ENCODE measurements at places on chromosomes 4 and X.

DNA sequence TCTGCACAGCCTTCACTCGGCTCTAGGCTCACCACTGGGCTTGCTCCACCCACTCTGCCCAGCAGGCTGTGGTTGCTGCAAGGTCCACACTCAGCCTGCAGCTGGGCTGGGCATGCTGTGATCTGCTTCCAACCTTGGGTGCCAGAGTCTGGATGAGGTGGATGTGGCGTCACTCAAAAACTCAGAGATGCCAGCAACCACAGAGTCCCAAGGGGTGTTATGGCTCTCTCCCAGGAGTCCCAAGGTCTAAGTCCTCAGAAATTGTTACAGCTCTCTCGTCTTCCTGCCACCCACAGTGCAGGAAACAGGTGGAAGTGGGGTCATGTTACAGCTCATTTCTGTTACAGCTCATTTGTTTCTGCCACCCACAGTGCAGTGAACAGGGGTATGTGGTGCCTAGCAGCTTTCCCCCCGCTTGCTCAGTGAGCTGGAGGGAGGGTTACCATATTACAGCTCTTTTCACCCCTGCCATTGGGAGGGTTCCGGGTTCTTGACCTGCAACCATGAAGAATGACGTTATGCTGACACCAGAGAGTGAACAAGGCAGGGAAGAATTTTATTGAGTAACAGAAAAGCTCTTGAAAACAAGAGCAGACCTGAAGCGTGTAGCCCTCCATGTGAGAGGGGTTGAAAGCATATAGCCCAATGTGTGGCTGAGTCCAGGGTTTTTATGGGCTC, 893.9 kb downstream of the PCDH7 start:
- no peak for DNase-seq

- no peak for DNase-seq
These were observed 977.1 kb upstream of the PRKX start for GRCh38 chrX:4690521-4690920.

DNA sequence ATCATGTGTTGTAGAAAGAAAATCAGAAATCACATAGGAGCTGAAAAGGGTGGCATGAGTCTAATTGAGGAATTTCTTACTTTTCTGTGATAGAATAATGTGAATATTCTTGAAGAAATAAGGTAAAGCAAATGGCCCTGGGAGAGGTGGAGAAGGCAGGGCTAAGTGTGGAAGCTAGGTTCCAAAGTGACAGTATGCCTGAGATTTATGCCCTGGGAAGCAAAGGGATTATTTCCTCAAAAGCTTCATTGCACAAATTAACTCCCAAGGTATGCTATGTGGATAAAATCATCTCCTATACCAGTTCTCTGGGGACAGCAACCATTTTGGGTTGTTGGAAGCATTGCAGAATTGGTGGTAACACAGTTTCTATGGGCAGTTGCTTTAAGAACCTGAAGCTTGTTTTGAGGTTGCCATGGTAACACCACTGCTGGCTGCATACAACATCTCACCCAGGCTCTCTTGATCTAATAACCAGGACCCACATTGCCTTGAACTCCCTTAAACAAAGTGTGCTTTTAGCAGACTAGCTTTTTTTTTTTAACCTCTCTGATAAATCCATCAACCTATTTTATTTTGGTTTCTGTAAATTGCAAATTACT, 21.0 kb downstream of the MAOA start:
- no peak for DNase-seq

- DNase-seq: no peak
These were observed 233.4 kb downstream of the HNRNPD start for GRCh38 chr4:82140422-82140821.

DNA sequence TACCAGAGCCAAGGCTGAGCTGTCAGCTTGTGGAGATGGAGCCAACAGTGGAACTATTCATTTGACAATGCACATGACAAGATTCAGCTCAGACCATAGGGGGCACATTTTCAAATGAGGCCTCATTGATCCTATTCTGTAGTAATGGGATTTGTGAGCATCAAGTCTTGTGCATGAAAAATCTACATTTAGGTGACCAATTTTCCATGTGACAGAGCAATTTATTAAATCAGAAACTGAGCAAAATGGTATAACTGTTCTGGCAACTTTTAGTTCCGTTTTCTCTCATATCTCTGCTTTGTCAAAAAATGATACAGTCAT, 108.5 kb upstream of the PCDH18 start:
- no peak for DNase-seq

- no peak for DNase-seq
These were observed 35.2 kb downstream of the KDM6A start for GRCh38 chrX:44908153-44908552.

GRCh38 chrX:78378476-78379115, 51.2 kb upstream of the CYSLTR1 start:
- DNase-seq: no peak

- no peak for DNase-seq
These were observed 514.0 kb upstream of the DIAPH2 start for GRCh38 chrX:96170626-96171025.

GRCh38 chrX:53918702-53919101, 125.6 kb downstream of the PHF8 start:
- no peak for DNase-seq

- DNase-seq: no peak
These were observed 334.6 kb upstream of the PPARGC1A start for GRCh38 chr4:24224446-24224845.

GRCh38 chr4:4990857-4991540, 28.3 kb downstream of the CYTL1 start:
- DNase-seq: no peak

DNA sequence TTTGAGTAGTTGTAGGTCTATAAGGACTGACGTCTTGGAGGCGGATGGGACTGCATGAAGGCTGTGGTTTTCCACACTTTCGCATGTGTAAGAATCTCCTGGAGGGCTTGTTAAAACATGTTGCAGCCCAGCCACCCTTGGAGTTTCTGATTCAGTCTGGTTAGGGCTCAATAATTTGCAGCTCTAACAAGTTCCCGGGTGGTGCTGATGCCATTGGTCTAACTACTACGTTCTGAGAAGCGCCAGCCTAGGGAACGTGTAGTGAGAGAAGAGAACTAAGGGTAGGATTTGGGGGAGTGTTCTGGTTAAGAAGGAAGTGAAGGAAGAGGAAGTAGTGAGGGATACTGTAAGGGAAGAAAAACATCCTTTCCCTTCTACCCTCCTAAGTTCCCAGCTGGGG, 138.9 kb downstream of the LARP7 start:
- no peak for DNase-seq

GRCh38 chr4:7506119-7506518, 71.4 kb upstream of the PSAPL1 start:
- DNase-seq: no peak

- DNase-seq: no peak
These were observed 11.5 kb downstream of the SH3RF1 start for GRCh38 chr4:169259271-169259670.

GRCh38 chrX:131955099-131955777, 67.9 kb upstream of the STK26 start:
- no peak for DNase-seq

- DNase-seq: no peak
These were observed 184.3 kb upstream of the TACR3 start for GRCh38 chr4:103904123-103904522.

- DNase-seq: no peak
These were observed 567.7 kb downstream of the MAGEB5 start for GRCh38 chrX:26783512-26784225.

DNA sequence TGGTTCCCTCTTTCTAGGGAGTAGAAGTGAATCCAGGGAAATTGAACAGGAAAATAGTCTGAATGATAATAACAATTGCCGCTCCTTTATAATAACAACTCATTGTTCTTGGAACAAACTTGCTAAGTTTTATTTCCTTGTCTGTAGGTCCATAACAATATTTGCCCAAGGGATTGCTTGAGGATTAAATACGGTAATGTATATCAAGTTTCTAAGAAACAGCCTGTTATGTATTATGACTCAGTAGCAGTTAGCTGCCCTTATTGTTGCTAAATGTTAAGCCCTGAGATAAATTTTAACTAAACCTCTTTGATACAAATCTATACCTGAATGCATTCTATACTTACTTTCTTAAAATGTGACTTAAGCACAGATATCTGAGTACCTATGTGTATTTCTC, 215.9 kb upstream of the AADAT start:
- no peak for DNase-seq

- no peak for DNase-seq
These were observed 128.9 kb downstream of the MAD2L1 start for GRCh38 chr4:119937746-119938145.

DNA sequence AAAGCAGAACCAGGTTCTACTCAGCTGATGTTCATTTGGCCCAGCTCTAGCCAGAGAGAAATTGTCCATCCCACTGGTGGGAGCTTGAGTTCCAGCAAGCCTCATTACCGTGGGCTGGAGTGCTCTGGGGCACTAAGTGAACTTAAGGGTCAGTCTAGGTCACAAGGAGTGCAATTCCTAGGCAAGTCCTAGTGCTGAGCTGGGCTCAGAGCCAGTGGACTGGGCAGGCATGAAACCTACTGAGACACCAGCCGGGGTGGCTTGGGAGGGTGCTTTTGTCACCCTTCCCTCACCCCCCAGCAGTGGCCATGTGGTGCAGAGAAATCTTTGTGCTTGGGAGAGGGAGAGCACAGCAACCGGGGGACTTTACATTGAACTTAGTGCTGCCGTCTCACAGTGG, 39.4 kb downstream of the GSX2 start:
- DNase-seq: no peak

GRCh38 chrX:79361192-79361870, 5.8 kb downstream of the ITM2A start:
- no peak for DNase-seq

GRCh38 chr4:47368211-47368610, 95.3 kb downstream of the COMMD8 start:
- DNase-seq: no peak

DNA sequence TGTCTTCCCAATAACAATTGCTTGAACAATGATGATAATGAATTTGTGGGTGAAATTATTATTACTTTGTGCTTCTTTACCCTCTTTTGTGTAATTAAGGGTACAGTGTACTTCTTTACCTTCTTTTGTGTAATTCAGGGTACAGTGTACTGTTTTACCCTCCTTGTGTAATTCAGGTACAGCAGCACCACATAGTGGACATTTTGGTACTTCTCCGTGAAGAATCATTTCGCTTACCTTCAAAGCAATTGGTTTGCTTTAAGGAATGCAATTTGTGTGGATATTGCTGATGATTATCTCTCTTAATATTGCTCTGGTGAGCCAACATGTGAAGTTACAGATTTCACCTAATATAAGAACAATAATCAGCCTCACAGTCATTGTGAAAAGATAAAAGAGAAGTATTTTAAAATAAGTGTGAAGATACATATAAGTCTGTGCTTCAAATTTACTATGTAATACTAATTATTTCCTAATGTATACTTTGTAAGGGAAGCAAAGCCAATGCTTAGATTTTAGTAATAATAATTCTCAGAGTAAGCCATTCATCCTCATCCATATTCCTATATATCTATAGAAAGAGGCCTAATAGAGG, 27.2 kb upstream of the SEC24B start:
- no peak for DNase-seq

DNA sequence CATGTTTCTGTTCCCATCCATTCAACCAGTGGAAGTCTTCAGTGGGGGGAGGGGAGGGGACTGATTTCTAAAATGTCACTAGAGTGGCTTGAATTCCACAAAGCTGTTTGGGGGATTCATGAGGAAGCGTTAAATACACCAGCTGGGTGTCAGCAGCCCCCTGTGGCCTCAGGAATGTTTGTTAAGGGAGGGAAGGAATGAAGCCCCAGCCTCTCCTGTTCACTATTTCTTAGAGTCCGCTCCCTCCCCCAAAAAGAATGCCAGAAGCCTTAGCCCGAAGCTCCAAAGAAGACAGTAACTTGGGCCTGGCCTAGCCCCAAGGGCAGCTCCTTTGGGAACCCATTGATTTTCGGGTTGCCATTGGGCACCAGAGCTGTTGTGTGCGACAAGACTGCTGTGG, 3.3 kb downstream of the SHROOM2 start:
- DNase-seq: no peak

- no peak for DNase-seq
These were observed 24.7 kb upstream of the MXRA5 start for GRCh38 chrX:3371163-3371562.

- DNase-seq: no peak
These were observed 83.7 kb downstream of the TEX13A start for GRCh38 chrX:105136786-105137185.

- DNase-seq: no peak
These were observed 3.7 kb upstream of the NR3C2 start for GRCh38 chr4:148445860-148446330.

DNA sequence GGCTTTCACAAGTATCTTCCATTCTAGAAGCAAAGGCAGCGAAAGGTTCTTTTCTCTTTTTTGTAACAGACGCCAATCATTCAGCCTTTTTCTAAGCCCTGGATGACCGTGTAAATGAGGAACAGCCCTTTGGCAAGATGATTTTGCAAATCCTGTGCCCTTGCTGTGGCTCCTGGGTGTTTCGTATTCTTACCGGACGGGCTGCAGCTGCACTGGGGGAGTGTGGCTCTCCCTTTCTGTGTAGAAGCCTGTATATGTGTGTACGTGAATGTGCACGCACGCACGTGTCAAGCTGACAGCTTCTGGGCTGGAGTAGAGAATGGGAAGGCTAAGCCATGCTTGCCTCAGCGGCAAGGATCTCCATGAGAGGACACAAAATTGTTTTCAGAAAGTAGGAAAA, 8.2 kb downstream of the GRPEL1 start:
- no peak for DNase-seq

DNA sequence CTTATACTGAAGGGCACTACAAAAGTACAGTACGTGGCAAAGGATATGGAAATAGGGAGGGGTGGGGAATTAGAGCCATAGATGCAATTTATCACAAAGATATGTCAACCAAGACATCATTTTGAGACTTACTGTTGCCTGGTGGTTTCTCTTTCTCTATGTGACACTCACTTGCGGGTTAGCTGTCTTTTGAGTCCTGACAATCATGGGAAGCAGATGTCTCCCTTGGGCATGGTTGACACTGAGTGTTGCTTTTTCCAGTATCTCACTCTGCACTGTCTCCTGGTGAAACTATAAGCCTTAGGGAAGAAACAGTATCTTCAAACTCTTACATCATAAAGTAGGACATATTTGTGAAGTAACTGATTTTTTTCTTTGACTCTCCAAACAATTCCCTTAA, 383.5 kb upstream of the LCORL start:
- DNase-seq: no peak

GRCh38 chrX:38929966-38930421, 128.7 kb downstream of the MID1IP1 start:
- DNase-seq: no peak

DNA sequence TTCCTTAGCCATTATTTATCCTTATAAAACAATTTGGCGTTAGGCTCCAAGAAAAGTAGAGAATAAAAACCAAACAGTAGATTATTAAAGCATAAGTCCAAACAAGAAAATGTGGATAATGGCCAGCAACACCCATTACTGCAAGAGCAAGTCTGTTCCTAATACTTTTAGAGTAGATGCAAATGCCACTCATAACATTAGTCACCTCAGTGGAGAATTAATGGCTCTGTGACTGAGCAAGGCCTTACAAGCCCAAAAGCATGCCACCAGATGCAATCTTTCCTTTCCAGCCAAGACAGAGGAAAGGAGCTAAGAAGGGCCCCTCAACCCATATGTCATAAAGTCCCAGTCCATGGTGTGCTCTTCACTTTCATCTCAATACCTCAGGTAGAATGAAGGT, 373.8 kb downstream of the OPHN1 start:
- DNase-seq: no peak

GRCh38 chr4:79227860-79228259, 98.0 kb downstream of the NAA11 start:
- no peak for DNase-seq

- no peak for DNase-seq
These were observed 36.2 kb upstream of the NDNF start for GRCh38 chr4:121108557-121108956.
